ENCODE measurements at places on chromosomes 11 and 22.

DNA sequence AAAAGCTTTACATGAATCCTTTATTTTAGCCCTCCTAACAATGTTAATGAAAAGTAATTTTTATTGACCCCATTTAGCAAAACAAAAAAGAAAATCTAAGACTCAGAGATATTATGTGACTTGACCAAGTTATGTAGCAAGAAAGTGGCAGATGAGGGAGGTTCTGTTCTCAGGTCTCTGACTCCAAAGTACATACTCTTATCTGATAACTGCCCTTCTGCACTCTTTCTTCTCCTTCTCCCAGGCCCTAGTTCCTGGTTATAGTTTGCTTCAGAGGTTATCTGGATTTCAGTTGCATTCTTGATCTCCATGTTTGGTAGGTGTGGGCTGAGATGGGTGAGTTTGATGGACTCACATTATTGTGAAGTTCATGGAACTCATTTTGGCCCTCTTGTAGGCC, 4.5 kb downstream of the OR9Q2 start:
- no peak for DNase-seq

DNA sequence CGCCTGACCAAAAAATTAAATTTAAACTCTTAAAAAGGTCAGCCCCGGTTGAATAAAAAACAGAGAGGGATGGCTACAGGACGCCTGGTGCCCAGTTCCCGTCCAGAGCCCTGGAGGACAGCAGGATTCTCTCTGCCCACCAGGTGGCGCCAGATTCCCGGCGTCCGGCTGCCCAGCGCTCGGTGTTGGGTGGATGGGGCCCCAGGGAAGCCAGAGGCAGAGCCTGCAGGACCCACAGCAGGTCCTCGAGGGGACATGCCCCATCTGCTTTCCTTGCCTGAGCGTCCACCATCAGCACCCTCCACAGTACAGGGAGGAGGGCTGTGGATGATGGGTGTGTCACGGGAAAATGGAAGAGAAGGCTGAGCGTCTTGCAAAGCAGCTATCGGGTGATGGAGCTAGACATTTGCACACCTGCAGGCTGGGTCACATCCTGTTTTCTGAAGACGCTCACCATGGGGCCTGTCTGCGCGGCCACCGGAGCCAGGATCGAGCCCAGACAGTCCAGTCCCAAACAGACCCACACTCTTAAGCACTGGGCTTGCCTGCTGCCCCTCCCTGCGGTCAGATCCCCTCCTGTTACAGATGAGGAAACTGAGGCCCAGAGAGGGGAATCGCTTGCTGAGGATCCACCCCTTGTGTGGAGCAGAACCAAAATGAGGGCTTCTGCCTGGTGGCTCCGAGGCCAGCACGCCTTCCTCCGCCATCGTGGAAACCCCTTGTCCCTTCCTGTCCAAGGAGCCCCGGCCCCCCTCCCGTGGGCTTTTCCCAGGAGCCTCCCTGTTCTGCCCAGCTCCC, 18.5 kb upstream of the CBX7 start:
- peak; percentile 71 for DNase-seq

- no peak for DNase-seq
Observed at GRCh38 chr11:76005756-76006155, 190.7 kb downstream of the UVRAG start.

GRCh38 chr11:86589856-86590589, 82.4 kb downstream of the ME3 start:
- no peak for DNase-seq

- no peak for DNase-seq
Observed at GRCh38 chr22:37503850-37504249, 15.4 kb downstream of the CARD10 start.

DNA sequence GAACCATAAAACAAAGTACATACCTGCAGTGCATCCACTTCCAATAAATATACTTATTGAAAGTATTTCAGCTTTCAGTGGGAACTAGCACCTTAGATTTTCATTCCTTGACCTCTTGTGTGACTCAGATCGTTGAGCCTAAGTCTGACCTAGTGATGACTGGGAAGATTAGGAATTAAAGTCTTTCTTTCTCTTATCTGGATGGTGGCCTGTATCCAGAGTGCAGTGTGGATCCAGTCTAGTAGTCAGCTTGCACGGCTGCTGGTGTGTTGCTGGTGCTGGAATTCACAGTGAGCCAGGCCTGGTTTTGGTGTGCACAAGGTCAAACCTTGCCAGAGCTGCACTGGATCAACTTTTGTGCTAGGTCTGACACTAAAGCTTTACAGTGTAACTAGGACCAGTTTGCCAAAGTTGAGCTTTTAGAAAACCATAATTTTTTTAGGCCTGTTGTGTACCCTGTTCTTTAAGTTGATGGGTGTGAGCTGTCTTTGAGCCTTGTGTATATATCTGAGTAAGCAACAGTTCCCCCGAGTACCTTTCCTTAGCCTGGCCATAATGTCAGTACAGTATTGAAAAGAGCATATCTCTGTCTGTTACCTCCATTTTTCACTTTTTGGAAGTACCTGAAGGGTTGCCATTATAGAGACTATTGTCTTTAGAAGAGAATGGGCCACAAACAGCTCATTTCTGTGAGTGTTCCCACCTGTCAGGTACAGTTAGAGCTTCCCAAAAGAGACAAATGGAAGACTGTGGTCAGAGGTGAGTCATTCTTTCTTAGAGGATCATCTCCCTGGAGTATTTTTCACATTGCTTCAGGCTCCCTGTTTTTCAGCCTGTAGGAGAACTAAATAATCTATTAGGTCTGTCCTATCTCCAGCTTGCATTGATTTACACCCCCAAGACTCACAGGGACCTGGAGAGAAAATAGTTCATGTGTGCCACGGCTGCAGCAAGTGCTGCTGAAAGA, 89.8 kb downstream of the ALX4 start:
- no peak for DNase-seq

GRCh38 chr11:130209128-130209932, 49.7 kb downstream of the ST14 start:
- DNase-seq, result no peak

- DNase-seq, result no peak
Observed at GRCh38 chr11:120188371-120188770, 22.5 kb upstream of the OAF start.

GRCh38 chr11:44563711-44564110, 1.8 kb upstream of the CD82 start:
- DNase-seq, result no peak

GRCh38 chr22:41181349-41182241, 23.5 kb upstream of the L3MBTL2 start:
- no peak for DNase-seq

DNA sequence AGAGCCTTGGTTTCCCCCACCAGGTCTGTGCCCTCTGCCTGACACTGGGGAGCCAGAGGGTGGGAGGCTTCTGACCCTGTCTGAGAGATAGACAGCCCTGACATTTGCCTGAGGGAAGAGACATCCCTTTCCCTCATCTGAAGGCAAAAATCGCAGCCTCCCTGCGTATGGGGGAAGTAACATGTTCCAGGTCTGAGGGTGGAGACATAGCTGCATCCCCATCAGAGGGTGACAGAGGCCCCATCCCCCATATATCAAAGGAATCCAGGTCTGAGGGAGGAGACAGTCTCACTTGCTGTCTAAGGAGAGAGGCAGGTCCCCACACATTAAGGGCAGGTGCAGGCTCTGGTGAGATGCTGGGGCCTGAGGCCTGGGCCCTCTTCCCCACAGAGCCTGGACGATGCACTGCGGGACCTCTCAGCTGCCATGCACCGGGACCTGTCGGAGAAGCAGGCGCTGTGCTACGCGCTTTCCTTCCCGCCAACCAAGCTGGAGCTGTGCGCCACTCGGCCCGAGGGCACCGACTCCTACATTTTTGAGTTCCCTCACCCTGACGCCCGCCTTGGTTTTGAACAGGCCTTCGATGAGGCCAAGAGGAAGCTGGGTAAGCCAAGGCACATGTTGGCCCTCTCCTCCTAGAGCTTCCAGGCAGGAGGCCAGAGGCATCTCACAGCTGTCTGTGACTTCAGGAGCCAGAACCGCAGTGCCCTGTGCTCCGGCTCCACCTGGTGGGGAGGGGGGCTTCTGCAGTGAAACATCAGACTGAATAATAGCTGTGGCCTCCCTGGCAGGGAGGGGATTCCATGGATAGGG, 16.1 kb upstream of the RELT start:
- DNase-seq, result no peak

DNA sequence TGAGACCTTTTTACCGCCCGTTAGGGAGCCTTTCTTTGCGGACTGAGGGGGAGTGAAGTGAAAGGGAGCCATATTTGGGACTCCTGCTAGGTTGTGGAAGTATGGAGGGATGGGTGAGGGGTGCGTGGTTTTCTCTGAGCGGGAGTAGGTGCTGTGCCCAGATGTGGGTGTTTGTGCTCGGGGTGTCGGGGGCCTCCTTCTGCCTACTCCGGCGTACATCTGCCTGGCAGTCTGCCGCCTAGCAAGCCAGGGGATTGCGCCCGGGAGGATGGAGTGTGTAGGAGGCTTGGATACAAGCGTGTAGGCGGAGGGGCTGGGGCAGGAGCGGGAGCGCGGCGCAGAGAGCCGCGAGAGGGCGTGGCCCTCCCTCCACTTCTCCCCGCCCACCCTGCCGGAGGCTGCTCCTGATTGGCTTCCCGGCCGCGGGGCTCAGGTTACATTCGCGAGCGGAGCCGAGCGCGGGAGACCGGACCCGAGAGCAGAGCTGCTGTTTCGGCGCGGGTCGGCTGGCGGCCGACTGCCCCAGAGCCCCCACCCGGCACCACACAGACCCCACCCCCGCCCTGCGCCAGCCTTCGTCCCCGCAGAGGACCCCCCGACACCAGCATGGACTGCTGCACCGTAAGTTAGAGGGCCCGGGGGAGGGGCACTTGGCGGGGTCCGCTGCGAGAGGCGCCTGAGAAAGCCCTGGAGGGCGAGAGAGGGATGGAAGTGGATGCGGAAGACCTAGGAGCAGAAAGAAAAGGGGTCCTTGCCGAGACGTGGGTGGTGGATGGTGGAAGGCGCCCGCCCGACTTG, at the start of gene NRGN:
TSS of gene NRGN (plus strand) at position 464 of the 798 bp plus-strand sequence. CDS start at position 607, 143 bp downstream.
- peak; percentile 81 for DNase-seq

DNA sequence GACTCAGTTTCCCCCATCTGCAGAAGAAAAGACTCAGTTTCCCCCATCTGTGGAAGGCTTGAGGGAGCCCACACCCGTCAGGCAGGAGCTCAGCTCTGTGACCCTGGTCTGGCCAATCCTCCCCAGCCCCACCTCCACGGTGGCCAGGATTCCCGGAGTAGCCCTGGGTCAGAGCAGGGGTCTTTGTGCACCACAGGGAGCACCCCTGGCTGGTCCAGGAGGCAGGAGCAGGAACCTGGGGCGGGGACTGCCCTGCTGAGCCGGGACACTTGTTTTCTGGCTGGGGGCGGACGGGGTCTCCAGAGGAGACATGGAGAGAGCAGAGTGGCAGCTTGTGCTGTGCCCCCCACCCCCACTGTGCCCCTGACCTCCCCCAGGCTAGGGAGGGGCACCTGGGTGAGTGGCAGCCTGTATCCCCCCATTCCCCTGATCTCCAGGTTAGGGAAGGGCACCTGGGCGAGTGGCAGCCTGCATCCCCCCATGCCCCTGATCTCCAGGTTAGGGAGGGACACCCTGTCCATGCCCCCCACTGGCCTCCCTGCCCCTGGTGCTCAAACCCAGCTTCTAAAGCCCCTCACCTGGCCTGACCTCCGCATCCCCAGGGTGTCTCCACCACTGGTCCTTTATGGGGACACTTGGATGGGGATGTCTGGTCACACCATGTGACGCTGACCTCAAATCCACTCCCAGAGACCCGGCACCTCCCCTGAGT, 18.8 kb downstream of the IL17REL start:
- DNase-seq, result no peak

DNA sequence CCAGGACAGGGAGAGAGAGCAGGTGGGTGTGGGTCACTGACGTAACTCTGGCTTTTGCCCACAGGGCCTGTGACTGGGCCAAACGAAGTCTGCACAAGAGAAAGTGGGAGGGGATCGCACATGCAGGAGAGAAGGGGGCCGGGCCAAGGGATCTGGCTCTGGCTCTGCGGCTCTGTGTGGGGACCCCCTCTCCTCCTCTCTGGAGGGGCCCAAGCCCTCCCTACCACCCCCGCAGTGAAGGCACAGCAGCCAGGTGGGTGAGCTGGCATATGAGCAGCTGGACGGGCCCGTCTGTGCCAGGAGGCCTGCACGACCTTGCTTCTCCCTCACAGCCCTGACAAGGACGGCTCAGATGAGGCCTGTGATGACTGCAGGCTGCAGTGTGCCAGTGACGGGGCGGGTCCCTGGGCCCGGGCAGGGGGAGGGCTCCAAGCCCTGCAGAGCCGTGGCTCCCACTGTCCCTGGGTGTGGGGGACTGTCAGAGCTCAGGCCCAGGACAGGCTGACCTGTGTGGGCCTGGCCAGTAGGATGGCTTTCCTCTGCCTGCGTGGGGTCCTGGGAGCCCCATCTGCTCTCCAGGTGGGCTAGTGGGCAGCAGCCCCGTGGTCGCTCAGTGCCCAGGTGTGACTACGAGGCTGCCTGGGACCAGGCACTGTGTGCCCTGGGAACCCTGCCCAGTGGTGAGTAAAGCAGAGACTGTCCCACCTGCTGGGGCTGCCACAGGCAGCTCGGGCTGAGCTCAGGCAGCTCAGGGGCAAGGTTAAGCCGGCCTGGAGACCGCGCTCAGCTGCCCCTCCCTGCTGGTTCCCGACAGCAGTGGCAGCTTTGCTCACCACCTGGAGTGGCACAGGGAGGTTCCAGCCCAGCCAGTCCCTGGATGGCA, 22.2 kb downstream of the MRGPRG start:
- no peak for DNase-seq

DNA sequence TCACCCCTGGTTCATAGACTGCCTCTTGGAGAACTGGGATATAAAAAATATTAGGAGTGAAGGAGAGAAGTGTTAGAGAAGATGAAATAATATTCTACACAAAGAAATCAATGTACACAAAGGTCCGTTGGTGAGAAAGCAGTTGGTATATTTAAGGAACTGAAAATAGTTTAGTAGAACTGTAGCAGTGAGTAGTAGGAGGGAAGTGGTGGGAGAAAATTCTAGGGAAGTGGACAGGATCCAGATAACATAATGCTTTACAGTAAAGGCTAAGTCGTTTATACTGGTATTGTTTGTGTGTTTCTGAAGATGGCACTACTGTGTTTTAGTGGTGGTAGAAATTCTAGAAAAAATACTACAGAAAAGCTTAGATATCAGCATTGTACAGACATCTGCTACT, 120.8 kb upstream of the CHORDC1 start:
- no peak for DNase-seq

- no peak for DNase-seq
Observed at GRCh38 chr11:122209619-122210366, 93.8 kb upstream of the BLID start.
